Thoracic aorta (tissue), 2 donors: ENCODE measurements at places on chromosomes 3 and 15.
A peak's percentile ranks its signal among the peaks of the same experiment; 100 is the strongest.

- no peak for DNase-seq
- H3K4me1 ChIP-seq = peaks cover 33% of the 10 kb centered on the region
- no peaks in the 10 kb centered on the region for H3K36me3 ChIP-seq
- no peak overlapping the region for H3K4me3 ChIP-seq
- H3K27ac ChIP-seq = no peak overlapping the region
- H3K27me3 ChIP-seq = no peaks in the 10 kb centered on the region
Observed at GRCh38 chr3:150249779-150250470, 158.2 kb upstream of the TSC22D2 start.

GRCh38 chr3:86954747-86955146 lies 36.2 kb downstream of the VGLL3 start:
- no peaks in the 10 kb centered on the region for H3K36me3 ChIP-seq
- H3K27ac ChIP-seq = no peak overlapping the region
- no peaks in the 10 kb centered on the region for H3K27me3 ChIP-seq
- H3K4me1 ChIP-seq = peaks cover 13% of the 10 kb centered on the region

- DNase-seq = no peak
- no peak overlapping the region for H3K27ac ChIP-seq
- H3K27me3 ChIP-seq = no peaks in the 10 kb centered on the region
- H3K4me1 ChIP-seq = peaks cover 19% of the 10 kb centered on the region
Observed at GRCh38 chr3:10983219-10983916, 9.2 kb upstream of the SLC6A1 start.

GRCh38 chr3:37601832-37602231 lies 259.8 kb upstream of the CTDSPL start:
- peaks cover 31% of the 10 kb centered on the region for H3K4me1 ChIP-seq
- H3K36me3 ChIP-seq = no peaks in the 10 kb centered on the region
- H3K27me3 ChIP-seq = no peaks in the 10 kb centered on the region
- DNase-seq = no peak
- peak overlapping the region; percentile 90 for H3K27ac ChIP-seq
- no peak overlapping the region for H3K4me3 ChIP-seq

DNA sequence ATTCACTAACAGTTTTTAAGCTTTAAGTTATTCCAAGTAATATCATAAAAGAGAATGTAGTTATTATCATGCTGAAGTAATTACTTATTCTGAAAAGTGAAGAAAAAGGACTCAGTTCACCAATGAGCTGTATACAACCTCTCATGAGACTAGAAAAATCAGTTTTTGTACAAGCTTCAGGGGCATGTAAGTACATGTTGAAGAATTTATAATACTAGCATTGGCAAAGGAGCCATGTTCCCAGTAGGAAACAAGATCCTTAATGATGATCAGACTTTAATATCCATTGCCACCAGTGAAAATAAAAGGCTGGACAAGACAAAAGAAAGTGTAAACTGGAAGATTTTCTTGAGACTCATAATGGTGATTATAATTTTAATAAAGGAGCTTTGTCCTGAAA lies 532.8 kb downstream of the PLOD2 start:
- no peaks in the 10 kb centered on the region for H3K27me3 ChIP-seq
- H3K4me3 ChIP-seq = no peak overlapping the region
- no peak for DNase-seq
- H3K27ac ChIP-seq = no peak overlapping the region

GRCh38 chr3:12574661-12575060 lies 17.8 kb downstream of the MKRN2 start:
- peaks cover 78% of the 10 kb centered on the region for H3K36me3 ChIP-seq
- no peak overlapping the region for H3K4me3 ChIP-seq
- DNase-seq = no peak

GRCh38 chr3:170999737-171000242 lies 26.7 kb downstream of the SLC2A2 start:
- H3K36me3 ChIP-seq = no peaks in the 10 kb centered on the region
- no peaks in the 10 kb centered on the region for H3K27me3 ChIP-seq
- H3K4me3 ChIP-seq = no peak overlapping the region
- H3K4me1 ChIP-seq = peaks cover 3% of the 10 kb centered on the region

GRCh38 chr15:62524848-62525247 lies 359.8 kb upstream of the C2CD4B start:
- H3K4me1 ChIP-seq = no peaks in the 10 kb centered on the region
- no peaks in the 10 kb centered on the region for H3K27me3 ChIP-seq
- no peak overlapping the region for H3K27ac ChIP-seq
- H3K36me3 ChIP-seq = no peaks in the 10 kb centered on the region
- no peak overlapping the region for H3K4me3 ChIP-seq
- no peak for DNase-seq

GRCh38 chr3:76400141-76400540 lies 614.8 kb upstream of the ZNF717 start:
- no peak overlapping the region for H3K27ac ChIP-seq
- H3K27me3 ChIP-seq = no peaks in the 10 kb centered on the region
- no peak overlapping the region for H3K4me3 ChIP-seq
- no peaks in the 10 kb centered on the region for H3K36me3 ChIP-seq

- H3K4me3 ChIP-seq = peak within 1 kb of the TSS; percentile 96
- no peaks in the 10 kb centered on the region for H3K27me3 ChIP-seq
- H3K4me1 ChIP-seq = peaks cover 36% of the 10 kb centered on the region
- DNase-seq = no peak
- no peaks in the 10 kb centered on the region for H3K36me3 ChIP-seq
- H3K27ac ChIP-seq = peak within 1 kb of the TSS; percentile 76
Observed at GRCh38 chr3:16513141-16514020, at the start of gene RFTN1. Gene RFTN1 (minus strand): TSS chr3:16513699. CDS start chr3:16493869, 19,830 bp downstream.

DNA sequence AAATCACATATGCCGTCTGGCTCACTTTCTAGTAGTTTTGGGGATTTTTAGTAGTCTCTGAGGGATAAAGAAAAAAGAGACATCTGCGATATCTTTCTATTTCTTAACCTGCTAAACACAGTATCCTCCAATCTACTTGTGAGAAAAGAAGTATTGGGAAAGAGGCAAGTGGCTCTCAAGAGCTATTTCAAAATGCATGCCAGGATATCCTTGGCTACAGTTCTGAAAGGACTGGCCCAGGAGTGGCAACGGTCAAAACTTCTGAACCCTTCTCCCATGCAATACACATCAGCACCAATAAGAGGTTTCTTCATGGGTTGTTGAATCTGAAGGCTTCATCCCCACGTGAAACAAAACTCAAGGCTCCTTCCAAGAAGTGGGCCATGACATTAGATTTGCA lies 204.0 kb upstream of the WNT5A start:
- H3K27me3 ChIP-seq = no peaks in the 10 kb centered on the region
- no peaks in the 10 kb centered on the region for H3K4me1 ChIP-seq
- no peaks in the 10 kb centered on the region for H3K36me3 ChIP-seq
- DNase-seq = no peak
- H3K27ac ChIP-seq = no peak overlapping the region

DNA sequence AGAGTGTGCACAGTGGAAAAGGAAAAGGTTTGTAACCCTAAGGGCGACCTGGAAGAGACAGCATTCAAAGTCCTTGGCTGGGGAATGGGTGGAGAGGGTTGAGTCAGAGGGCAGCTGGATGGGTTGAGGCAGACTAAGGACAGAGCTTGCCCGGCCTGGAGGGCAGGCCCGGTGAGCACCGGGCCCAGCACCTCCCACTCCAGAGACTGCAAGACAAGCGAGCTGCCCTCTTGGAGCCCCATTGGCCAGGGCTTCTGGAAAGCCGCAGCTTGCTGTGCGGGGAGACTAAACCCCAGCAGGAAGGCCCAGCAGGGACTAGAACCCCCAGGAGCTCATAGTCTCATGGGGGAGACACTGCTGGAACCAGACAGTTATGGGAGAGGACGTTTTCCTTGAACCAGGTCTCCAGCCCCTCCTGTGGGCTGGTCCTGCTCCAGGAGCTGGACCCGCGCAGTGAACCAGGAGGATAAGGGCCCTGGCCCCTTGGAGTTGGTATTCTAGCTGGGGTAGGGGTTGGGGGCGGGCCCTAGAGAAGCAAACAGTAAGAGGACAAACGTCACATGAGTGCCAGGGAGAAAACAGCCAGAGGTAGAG lies 59.1 kb downstream of the RGMA start:
- peak; percentile 16 for DNase-seq
- peaks cover 56% of the 10 kb centered on the region for H3K4me1 ChIP-seq
- no peaks in the 10 kb centered on the region for H3K27me3 ChIP-seq

DNA sequence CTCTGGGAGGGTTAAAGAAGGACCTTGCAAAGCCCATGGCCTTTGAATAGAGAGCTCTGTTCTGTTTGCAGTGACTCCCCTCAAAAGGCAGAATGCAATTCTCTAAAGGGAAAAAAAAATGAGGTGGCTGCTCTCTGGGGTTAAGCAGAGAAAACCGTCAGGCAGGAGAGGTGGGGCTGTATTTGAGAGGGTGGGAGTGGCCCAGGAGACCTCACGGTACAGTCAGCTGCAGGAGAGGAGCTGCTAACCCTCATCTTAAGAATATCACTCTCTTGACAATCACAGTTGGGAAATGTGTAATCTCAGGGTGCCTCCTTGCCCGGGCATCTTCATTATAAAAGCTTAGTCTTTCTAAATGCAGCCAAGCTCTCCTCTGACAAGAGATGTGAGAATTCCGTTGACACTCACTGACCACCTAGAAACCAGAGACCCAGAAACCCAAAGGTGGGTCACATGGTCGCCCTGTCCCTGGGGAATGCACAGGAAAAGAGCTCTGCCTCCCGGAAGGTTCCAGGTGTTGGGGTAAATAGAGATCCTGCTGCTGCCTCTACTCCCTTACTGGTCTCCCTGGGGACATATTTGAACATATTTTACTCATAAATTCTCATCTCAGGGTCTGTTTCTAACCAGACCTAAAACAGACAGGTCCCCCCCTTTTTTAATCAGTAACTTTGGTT lies 159.1 kb upstream of the CTDSPL start:
- no peaks in the 10 kb centered on the region for H3K27me3 ChIP-seq
- H3K36me3 ChIP-seq = no peaks in the 10 kb centered on the region
- H3K4me1 ChIP-seq = peaks cover 58% of the 10 kb centered on the region
- H3K27ac ChIP-seq = no peak overlapping the region
- H3K4me3 ChIP-seq = no peak overlapping the region

DNA sequence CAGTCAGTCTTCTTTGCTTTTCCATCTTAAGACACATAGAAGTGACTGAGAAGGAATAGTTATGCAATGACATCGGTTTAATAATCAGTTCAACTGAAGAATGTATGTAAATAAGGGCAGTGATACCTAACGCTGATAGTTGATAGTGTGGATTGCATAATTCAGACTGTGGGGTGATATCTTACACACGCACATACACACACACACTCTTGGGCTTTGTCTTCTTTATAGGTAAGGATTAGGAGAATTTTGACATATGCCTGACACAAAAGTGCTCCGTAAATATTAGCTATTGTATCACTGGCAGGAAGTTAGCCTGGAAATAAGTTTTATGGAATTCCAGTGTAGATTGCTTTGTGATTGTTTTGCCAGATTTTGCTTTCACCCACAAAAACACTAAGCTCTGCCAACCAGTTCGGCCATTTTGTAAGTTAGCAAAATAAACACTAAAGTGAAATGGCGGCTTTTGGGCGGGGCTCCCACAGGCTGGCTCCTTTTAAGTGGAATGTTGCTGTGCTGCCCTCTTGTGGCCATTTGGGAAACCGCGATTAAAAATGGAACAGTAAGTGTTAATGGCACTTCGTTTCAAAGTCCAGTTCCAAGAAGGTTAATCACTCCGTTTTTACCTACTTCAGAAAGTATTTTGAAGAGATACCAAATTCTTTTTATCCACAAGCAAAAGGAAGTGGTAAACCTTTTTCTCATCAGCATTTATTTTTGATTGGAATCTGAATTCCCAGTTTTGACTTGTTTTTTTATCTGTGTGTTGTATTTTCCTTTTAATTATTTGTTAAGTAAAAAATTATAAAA lies 17.7 kb downstream of the CHD2 start:
- H3K36me3 ChIP-seq = no peaks in the 10 kb centered on the region
- DNase-seq = peak; percentile 94
- peak overlapping the region; percentile 53 for H3K4me3 ChIP-seq
- no peaks in the 10 kb centered on the region for H3K27me3 ChIP-seq
- H3K27ac ChIP-seq = peak overlapping the region; percentile 64
- peaks cover 91% of the 10 kb centered on the region for H3K4me1 ChIP-seq

DNA sequence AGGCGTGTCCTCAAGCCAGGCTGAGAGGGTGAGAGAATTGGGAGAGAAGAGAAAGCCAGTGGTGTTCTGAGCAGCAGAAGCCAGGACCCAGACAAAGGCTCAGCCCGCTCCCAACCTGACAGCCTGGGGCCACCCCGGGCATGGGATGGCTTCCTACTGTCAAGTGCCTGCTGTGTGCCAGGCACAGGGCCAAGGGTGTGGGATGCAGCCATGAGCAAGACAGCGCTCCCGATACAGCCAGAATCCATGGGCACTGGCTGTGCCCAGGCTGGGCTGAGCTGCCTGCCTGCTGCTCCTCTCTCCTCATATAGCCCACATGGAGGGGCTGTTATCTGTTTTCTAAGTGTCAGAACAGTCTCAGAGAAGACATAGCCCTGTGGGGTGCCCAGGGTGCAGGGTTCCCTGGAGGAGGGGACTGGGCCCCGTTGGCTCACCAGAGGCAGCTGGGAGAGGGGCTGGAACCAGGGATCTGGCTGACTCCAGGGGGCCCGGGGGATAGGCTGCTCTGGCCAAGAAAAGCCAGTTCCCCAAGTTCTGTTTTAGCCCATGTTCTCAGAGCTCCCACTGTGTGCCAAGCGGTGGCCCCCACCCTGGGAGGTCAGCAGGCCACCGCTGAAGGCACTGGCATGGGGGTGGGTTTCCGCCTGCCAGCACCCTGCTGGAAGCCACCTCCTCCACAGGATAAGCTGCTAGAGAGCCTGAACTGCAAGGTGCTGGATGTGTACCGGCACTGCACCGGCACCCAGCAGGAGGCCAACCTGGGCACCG lies 39.0 kb downstream of the CFAP100 start:
- no peaks in the 10 kb centered on the region for H3K27me3 ChIP-seq
- no peak overlapping the region for H3K4me3 ChIP-seq
- peaks cover 8% of the 10 kb centered on the region for H3K36me3 ChIP-seq
- no peak for DNase-seq
- no peaks in the 10 kb centered on the region for H3K4me1 ChIP-seq
- no peak overlapping the region for H3K27ac ChIP-seq

DNA sequence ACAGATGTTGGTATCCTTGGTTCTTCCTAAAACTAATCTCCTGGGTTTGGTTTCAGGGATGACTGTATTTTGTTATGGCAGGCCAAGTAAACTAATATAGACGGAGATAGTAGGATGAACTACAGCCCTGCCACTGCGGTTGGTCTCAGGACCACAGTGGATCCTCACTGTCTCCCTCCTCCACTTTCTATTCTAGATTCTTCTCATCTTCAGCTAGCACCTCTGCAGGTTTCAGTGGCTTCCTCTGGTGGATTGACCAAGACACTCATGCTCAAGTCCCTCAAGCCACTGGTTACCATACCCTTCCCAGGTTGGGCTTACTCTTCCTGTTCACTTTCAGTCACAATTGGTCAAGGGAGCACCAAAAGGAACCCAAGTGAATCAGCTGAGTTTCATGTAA lies 71.1 kb upstream of the CLDN18 start:
- no peak overlapping the region for H3K27ac ChIP-seq
- no peaks in the 10 kb centered on the region for H3K4me1 ChIP-seq
- H3K4me3 ChIP-seq = no peak overlapping the region
- H3K36me3 ChIP-seq = no peaks in the 10 kb centered on the region
- DNase-seq = no peak
